GM04504 (cell line): ENCODE measurements at places on chromosomes 6 and 20.

DNA sequence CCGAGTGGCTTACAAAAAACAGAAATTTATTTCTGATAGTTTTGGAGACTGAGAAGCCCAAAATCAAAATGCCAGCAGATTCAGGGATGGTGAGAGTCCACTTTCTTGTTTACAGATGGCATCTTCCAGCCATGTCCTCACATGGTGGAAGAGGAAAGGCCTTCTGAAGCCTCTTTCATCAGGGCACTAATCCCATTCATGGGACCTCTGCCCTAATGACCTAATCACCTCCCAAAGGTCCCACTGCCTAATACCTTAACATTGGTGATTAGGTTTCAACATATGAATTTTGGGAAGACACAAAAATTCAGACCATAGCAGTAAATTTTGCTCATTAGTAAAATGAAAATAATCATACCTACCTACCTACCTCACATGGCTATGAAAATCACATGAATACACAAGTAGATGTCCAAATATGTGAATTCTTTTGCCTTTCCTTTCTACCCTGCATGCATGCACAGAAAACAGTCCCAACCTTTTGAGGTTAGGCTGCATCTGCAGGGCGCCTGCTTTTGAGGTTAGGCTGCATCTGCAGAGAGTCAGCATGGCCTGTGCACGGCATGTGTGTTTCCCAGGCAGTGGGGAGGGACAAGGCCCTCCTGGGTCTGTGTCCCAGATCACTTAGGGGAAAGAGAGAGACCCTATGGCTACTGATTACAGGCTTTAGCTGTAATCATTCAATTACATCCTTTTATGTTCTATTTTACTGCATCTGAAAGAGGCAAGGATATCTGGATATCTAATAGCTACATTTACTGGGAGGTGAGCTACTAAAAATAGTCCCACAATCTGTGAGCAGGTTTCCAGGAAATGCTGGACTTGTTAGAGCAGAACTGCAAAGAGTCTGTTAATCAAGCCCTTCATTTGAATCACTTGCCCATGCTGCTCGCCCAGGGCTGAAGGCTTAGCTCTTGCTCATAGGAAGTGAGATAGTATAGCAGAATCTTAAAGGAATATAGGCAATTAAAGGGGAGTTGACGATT lies 497.7 kb upstream of the MARCKS start:
- DNase-seq = no peak

GRCh38 chr6:106099235-106099537 lies 13.1 kb downstream of the PRDM1 start:
- DNase-seq = no peak

GRCh38 chr20:44811150-44811685 lies 872 bp upstream of the RIMS4 start:
- no peak for DNase-seq

DNA sequence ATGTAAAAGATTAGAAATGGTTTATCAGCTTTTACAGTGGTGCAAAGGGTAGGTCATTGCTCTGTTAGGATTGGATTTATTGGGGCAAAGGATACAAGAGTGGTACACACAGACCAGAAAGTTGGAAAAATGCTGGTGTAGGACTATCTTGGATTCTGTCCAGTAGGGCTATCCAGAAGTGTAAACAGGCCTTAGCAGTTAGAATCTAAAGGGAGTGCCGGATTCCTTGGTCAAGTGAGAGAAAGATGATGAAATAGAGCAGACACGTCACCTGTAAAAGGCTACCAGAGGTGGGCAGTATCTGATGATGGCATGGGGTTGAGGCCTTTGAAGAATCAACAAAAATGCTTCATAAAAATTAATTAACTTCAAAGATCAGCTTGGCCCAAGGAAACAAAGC lies 975.9 kb downstream of the KIF16B start:
- no peak for DNase-seq

DNA sequence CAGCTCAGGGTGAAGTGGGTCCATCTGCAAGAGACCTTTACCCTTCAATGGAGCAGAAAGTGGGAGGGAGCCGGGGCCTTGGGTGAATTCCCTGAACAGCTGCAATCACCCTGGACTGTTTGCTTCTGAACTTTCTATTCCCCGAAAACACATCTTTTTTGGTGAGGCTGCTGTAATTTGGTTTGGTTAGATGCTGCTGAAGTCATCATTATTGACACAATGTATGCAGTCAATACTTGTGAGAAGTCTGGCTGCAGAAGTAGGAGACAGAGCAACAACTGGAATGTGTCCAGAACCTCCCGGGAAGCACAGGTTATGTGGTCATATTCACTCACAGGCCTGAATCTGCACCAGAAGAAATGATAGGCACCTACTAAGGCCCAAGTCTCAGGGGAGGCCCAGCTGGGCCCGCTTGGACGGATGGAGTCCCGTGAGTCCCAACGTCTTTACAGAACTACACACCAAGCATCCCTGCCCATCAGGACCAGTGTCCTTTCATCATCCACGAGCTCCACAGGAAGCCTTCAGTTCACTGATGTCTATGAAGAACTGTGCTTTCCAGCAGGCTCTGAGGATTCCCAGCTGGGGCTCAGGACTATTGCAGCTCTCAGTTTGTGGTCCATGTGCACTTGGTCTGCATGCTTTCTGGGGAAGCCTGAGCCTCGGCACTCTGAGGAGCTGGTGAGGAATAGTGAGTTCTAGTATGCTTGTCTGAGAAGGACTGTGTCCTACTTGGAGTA lies 177.6 kb downstream of the THBS2 start:
- no peak for DNase-seq

DNA sequence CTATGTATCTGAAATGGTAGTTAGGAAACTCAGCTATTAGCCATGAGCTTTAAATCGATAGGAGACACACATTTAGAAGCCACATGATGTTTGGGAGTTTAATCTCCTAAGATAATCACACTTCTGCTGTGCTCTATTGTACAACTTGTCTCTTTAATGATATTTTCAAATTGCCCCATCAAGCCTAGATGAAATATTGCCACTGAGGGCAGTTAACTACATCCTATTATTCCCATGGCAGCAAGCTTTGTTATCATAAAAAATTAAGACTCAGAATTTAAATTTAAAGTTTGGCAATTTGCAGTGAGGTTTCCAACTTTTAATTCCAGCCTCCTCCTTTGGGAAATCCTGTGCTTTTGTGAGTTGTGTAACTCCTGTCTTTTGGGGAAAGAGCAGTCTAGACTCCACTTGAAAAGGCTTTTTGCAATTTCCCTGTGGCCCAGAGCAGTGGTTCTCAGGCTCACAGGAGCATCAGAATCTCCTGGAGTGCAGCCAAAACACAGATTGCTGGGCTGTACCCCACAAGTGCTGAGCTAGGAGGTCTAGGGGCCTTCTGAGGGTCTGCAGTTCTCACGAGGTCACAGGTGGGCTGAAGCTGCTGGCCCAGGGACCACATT lies 792.4 kb downstream of the QKI start:
- DNase-seq = no peak

- no peak for DNase-seq
These were observed 69.5 kb downstream of the CSE1L start for GRCh38 chr20:49115564-49115963.

GRCh38 chr20:33441142-33441955 lies 2.2 kb downstream of the SNTA1 start:
- DNase-seq = no peak

GRCh38 chr6:91654793-91655192 lies 1067.9 kb upstream of the MAP3K7 start:
- no peak for DNase-seq

GRCh38 chr20:59831916-59832270 lies 101.5 kb downstream of the SYCP2 start:
- DNase-seq = no peak

DNA sequence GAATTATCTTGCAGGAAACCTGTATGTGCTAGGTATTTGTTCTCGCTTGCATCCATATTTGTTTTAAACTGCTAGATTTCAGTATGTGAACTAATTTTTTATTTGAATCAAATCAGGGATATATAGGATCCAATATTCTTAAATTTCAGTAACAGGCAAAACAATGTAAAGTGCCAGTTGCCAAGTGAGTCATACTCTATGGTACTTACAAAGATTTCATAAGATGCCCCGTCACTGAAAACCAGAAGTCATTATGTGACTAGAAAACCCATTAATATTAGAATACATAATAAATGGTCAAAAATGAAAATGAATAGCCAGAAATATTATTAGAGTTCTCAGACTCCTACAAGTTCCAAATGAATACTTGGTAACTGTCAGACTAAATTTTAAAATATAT lies 481.2 kb downstream of the TFAP2A start:
- no peak for DNase-seq

GRCh38 chr6:121535777-121536176 lies 100.3 kb downstream of the GJA1 start:
- no peak for DNase-seq

- no peak for DNase-seq
These were observed 105.6 kb downstream of the ZDHHC14 start for GRCh38 chr6:157486572-157486971.

- DNase-seq = no peak
These were observed 353.7 kb downstream of the FRK start for GRCh38 chr6:115706981-115707380.

DNA sequence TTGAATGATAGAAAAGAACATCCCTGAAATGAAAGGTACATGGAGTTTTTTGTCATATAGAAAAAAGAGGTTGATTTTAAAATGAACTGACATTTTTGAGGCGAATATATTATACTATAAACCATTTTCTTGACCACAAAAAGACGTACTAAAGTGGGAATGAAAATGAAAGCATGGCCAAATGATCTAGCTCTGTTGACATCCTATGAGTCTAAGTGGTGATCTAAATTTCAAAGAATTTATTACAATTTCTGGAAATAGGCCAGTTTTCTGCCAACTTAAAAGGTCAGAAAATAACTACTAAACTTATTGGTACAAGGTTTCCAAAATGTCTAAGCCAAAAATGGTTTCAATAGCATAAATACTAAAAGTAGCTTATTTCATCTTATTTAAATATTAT lies 536.8 kb downstream of the EYS start:
- DNase-seq = no peak

DNA sequence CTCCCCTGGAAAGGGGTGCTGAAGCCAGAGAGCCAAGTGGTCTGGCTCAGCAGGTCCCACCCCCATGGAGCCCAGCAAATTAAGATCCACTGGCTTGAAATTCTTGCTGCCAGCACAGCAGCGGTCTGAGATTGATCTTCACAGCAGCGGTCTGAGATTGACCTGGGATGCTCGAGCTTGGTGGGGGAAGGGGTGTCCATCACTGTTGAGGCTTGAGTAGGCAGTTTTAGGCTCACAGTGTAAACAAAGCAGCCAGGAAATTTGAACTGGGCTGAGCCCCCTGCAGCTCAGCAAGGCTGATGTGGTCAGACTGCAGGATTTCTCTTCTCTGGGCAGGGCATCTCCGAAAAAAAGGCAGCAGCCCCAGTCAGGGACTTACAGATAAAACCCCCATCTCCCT lies 41.3 kb upstream of the B3GAT2 start:
- no peak for DNase-seq

DNA sequence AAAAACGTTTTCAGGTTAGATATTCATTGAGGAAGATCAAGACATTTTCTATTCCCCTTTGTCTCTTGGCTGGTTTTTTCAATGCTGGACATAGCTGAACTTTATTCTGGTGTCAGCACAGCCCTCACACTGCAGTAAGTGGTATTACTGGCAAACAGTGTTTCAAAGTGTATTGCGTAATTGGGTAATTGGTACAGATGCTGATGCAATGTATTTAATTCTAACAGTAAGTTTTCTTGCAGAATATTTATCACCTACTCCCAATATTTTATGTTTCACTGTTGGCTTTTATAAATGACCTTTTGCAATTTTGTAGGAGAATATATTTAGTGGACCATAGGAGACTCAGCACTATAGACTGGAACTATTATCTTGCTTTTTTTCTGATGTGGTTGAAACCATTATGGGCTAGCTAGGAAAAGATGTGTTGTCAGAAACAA lies 287.6 kb upstream of the SOX4 start:
- peak; percentile 15 for DNase-seq

DNA sequence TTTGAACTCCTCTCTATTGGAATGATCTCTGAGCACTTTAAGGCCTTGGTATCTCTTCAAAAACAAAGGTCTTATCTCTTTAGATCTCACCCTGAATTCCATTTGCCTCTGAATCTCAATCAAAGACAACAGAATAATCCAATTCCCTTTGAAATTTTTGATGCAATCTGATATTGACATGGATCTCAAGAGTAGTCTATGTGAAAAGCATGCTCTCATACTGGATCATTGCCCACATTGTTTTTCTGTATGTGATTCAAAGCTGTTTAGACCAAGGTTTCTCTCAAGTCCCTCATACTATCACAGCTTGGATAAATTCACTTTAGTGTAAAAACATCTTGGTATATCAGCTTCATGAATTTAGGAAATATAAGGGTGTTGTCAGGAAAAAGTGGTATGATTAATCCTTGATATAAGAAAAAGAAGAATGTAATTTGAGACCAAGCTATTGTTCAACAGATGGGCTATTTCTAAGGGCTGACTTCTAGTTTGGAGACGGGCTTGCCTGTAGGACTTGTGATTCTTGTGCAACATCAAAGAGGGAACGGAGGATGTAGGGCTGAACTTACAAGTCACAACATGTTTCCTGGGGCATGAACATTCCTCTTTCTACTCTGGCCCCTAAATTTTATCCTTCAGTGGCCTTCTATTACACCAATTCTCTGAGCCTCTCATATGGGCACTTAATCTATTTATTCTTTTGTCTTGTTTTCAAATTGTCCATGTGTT lies 77.9 kb upstream of the CITED2 start:
- no peak for DNase-seq

GRCh38 chr6:42113936-42114636 lies 28.3 kb downstream of the C6orf132 start:
- DNase-seq = no peak

DNA sequence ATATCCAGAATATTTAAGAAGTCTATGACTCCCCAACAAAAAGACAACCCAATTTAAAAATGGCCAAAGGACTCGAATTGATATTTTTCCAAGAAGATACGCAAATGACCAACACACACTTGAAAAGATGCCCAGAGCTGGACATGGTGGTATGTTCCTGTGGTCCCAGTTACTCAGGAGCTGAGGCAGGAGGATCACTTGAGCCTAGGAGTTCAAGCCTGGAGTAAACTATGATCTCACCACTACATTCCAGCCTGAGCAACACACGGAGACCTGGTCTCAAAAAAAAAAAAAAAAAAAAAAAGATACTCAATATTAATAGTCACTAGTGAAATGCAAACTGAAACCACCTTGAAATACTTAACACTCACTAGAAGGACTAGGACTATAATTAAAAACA lies 12.2 kb upstream of the ARMC2 start:
- DNase-seq = no peak

DNA sequence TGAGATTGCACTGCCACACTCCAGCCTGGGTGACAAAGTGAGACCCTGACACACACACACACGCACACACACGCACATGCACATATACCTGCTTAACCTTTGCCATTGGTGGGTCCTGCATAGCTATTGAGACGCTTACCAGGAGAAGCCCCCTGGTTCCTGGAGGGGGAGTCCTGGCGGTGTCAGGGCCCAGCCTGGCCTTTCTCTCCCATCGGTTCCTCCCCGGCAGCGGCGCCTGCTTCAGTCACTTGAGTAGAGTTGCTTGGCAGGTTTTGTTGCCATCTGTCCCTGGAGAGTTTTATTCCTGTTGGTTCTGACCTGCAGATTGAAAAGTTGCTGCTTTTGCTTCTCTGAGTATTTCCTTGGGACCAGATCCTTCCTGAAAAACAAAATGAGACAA lies 20.6 kb upstream of the FAM209A start:
- no peak for DNase-seq
